ENCODE measurements at places on chromosomes 3 and 15.

DNA sequence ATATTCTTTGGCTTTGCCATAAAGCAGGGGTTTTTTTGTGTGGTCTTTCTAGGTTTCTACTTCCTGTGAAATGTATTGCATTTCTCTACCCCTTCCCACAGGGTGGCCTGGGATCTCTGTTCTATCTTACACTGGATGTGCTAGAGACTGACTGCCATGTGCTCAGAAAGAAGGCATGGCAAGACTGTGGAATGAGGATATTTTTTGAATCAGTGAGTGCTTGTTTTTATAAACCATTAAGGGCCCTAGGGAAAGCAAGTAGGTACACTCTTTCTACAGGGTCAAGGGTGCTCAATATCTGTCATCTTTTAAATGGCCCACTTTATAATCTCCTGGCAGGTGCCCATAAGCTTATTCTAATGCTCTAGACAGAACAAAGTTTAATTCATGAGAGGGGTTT is 730 bp downstream of the FETUB start:
- DNase-seq: no peak

GRCh38 chr15:88090481-88091011 is 166.0 kb downstream of the NTRK3 start:
- peak; percentile 44 for DNase-seq

DNA sequence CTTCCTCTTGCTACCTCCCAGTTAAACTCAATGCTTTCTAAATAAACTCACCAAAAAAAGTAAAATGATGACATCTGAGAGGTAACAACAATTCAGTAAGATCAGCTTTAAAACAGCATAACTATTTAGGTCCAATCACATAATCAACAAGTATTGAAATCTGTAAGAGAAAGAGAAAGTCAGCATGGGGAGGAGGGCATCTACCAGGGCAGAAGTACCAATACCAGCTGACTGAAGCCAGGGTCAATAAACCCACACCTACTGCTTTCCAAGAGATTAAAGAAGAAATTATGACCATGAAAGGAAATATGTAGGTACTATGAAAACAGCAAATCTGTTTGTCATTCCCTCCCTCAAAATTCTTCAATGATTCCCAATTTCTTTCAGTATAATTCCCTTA is 42.2 kb upstream of the IGF2BP2 start:
- no peak for DNase-seq

GRCh38 chr3:132784502-132785025 is 62.4 kb upstream of the NPHP3 start:
- peak; percentile 10 for DNase-seq
